ENCODE measurements at places on chromosomes 2 and 18.

DNA sequence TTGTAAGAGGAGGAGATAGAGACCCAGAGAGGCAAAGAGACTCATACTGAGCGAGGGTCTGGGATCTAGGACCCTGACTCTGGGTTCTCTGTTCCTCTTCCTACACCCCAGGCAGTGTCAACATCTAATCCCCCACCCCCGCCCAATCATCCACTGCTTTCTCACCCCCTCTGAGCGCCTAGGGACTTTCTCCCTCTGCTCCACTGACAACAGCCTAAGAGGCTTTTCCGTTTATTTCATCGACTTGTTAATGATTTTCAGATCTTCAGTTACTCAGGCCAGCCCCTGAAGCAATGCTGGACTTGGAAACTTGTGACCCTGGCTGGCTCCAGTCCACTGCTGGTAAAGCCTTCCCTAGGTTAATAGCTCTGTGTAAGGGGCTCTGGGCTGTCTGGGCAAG, 65.1 kb downstream of the TFCP2L1 start:
- no peak for DNase-seq

- DNase-seq, result no peak
Measured at GRCh38 chr2:143431316-143431715, 302.1 kb downstream of the ARHGAP15 start.

DNA sequence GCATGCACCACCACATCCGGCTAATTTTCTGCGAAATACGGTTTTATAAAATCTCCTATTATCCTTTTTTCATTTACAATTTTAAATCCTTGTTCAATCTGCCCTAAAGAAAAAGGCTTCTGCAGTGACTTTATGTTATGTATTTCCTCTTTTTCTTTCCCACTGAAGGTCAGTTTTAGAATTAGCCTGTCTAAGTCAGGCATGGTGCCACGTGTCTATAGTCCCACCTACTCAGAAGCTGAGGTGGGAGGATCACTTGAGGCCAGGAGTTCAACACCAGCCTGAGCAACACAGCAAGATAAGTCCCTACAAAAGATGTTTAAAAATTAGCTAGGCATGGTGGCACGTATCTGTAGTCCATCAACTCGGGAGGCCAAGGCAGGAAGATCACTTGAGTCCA, 39.8 kb upstream of the TNFRSF11A start:
- DNase-seq, result no peak

DNA sequence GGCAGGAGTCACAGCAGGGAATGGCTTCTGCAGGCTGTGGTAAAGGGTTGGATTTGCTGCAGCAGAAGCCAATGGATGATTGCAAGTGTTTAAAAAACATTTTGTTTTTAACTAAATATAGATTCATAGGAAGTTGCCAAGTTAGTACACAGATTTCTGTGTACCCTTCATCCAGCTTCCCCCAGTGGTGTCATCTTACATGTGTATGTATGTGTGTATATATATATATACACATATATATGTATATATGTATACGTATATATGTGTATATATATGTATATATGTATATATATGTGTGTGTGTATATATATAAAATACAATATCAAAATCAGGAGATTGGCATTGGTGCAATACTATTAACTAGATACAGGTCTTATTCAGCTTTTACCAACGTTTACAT, 19.2 kb upstream of the FAM124B start:
- DNase-seq, result no peak

DNA sequence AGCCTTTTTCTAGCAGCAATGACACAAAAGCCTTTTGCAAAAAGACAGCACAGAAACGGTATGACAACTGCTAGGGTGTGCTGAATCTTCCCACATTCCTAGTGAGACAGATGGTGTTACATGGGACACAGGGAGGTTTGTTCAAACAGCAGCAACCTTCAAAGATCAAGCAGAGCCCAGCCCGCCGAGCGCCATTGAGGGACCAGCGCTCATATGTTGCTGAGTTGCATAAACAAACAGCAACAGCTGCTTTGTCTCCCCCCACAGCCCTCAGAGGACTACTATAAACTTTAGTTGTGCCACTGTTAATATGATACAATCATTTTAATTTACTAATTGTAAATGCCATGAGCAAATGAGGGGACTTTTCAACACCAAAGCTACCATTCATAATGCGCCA, 117.7 kb downstream of the ZEB2 start:
- peak; percentile 78 for DNase-seq

- no peak for DNase-seq
Measured at GRCh38 chr2:99903981-99904380, 238.4 kb downstream of the AFF3 start.

DNA sequence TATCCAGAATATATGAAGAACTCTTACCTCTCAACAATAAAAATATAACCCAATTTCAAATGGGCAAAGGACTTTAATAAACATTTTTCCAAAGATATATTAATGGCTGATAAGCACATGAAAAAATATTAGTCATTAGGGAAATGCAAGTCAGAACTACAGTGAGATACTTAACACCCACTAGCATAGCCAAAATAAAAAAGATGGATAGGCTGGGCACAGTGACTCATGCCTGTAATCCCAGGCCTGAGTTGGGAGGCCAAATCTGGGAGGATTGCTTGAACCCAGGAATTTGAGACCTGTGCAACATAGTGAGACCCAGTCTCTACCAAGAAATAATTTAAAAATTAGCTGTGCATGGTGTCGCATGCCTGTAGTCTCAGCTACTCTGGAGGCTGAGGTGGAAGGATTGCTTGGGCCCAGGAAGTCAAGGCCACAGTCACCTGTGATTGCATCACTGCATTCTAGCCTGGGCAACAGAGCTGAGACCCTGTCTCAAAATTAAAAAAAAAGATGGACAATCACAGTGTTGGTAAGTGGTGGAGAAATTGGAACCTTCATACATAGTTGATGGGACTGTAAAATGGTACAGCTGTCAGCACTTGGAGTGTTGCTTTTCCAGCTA, 25.1 kb downstream of the MARCHF7 start:
- DNase-seq, result no peak

DNA sequence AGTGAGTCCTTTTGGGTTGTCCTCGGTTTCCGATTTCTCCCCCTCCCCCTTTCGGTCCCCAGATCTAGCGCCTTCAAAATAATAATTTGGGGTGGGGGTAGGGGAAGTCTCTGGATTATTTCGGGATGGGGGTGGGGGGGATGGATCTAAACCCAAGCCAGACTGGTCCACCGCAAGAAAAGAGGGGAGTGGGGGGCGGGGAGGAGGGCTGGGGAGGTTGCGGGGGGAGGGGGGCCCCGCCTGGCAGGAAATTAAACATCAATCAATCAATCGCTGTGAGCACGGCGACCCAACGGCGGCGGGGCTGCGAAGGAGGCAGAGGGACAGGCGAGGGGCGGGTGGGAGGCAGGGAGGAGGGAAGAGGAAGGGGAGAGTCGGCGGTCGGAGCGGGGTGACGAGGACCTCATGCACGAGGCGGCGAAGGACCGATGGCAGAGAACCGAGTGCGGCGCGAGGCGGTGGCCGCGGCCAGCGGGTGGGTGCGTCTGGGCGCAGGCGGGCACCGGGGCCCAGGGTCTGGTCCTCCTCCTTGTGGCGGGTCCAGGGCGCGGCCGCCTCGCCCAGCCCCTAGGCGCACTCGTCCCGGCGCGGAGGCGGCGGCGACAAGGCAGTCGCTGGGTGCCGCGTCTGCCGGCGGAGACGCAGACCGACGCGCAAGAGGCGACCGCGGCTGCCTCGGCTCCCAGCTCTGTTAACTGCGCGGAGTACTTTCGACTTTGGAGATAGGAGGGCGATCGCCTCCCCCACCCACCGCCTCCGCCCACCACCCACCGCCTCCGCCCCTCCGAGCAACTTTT, 468 bp upstream of the SATB2 start:
- peak; percentile 39 for DNase-seq

- DNase-seq, result no peak
Measured at GRCh38 chr18:57516056-57516455, 70.4 kb downstream of the FECH start.

DNA sequence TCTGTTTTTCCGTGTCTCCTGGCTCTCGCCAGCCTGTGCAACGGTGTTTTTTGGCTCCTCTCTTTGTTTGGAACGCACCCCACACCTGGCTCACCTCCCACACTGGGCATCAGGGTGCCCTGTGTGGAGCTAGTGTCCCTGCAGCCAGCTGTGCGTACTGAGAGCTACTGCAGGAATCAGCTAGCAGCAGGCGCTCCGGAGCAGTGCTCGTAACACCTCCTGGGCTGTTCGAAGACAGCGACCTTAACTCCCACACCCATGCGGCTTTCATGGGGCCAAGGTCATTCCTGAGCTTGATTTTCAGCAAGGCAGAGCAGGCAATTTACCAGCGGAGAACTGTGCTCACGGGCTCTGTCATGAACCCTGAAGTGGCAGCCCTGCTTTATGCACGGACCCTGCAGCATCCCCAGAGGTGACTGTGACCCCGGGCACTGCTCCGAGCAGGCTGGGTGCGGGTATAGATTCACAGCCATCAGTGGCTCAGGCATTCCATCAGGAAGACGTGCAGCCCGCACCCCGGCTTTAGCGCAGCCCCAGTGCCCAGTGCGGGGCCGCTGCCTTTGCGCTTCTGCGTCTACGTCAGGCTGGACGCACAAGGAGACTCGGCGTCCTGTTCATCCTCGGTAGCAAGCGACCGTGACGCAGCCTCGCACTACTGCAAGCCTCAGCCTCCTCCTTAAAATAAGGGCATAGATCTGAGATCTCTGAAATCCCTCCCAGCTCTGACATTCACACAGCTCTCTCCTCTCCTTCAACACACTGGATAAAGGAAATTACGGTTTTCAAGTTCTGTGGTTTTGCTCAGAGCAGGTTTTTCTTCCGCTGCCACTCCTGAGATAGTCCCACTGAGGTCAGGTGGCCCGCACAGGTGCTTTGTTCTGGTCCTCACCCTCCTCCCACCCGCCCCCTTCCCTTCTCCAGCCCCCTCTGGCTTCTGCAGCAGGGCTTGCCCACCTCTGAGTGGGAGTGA, 58.2 kb downstream of the ADI1 start:
- DNase-seq, result no peak

DNA sequence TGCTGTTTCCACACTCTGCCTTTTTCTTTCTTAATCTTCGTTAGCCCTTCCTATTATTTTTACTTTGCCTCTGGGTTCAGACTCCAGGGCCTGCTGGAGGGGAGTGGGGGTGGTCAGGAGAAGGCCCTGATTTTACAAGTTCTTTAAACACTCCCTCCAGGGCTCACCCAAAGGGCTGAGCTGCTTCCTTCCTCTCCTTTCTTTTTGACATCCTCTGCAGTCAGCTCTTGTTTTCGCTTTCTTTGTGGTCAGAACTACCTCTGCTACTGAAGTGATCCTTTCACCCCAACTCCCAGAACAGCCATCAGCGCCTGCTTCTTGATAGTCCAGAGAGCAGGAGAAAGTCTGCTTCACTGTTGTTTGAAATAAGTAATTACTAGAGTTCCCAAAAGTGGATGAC, 925.7 kb downstream of the EPHA4 start:
- DNase-seq, result no peak

DNA sequence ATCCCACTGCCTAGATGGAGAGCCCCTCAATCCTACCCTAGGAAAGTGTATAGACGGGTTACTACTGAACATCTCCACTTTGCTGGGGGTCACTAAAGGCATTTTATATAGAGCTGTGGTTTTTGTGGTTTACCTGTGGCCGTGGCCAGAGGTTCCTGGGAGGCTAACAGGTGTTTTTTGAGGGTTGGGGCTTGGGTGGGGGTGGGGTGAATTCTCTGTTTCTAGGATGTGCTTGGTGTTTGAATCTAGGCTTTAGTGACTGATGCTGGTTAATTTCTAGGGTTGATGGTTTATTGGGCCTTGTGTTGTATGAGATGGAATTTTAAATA, 7.7 kb downstream of the HOXD8 start:
- DNase-seq, result no peak

- no peak for DNase-seq
Measured at GRCh38 chr2:65402323-65402722, 30.1 kb downstream of the SPRED2 start.

DNA sequence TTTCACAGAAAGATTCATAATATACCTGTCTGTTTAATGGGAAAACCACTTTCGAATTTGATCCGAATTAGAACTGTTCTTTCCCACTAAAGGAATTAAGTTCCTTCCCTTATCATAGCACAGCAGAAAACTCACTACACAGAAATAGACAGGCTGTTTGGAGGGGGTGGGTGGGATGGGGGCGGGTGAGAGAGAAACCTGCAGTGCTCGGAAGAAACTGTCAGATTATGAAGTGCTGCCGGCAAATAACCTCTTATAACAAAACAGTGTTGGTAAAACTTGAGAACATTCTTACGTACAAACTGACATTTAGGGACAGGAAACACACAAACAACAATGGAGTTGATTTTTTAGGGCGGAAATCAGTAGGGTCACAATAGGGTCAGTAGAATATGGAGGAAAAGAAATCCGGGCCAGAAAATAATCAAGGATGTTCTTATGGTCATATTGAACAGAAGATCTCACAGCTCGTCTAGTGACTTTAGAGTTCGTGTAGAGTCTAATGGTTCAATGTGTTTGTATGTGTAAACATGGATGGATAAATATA, 756.0 kb upstream of the LRATD1 start:
- peak; percentile 2 for DNase-seq

DNA sequence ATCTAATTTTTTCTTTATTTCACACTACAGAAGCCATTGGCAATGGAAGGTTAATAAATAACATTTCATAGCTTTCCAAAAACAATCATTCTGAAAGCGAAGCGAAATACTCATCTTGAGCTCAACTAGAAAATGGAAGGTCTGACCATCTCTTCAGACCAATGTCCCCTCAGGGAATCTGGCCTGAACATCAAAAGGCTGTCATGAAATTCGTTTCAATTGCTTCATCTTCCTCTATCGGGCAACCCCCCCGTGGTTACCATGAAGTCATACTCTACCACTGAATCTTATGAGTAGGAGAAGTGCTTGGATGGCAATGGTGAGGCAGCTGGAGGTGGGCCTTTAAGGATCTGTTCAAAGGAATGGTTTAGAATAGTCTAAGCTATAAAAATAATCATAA, 22.9 kb upstream of the CYTIP start:
- DNase-seq, result no peak

GRCh38 chr2:42808301-42808700, 15.9 kb upstream of the HAAO start:
- DNase-seq, result no peak
